ENCODE measurements at places on chromosomes 2 and 18.

- DNase-seq: no peak
These were observed 136.2 kb downstream of the THADA start for GRCh38 chr2:43459446-43460173.

- no peak for DNase-seq
These were observed 62.9 kb upstream of the CDKL4 start for GRCh38 chr2:39306626-39307025.

DNA sequence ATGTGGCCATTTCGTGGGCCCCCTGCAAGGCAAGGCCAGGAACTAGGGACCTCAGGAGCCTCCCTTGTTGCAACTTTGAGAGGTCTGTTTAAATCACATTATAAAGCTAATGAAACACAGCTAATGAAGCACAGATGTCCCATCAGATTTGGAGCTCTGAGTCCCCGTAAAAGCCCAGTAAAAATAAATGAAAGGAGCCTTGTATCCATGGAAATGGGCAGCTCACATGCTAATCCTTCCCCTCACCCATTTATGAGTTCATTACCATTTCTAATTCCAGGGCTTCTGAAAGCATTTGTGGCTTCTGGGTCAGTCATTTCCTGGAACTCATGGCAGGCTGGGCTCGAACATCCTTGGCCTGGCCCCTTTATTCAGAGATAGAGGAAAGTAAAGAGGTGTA, 274.8 kb downstream of the SS18 start:
- DNase-seq: no peak

GRCh38 chr2:212943351-212943750, 208.1 kb downstream of the IKZF2 start:
- no peak for DNase-seq

DNA sequence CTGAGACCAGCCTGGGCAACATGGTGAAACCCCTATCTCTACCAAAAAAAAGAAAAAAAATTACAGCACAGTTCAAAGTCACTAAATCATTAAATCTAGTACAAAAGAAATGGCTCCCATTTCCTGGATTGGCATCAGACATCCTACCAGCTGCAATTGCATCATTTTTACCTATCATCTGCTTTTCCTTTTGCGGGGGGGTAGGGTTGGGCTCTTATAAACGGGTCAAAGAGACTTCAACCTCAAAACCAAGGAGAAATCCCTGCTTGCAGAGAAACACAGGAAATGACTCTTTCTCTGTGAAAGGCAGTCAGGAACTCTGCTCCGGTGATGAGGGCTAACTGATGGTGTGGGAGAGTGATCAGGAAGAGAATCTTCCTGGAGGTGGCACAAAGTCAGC, 45.3 kb upstream of the RFX8 start:
- DNase-seq: peak; percentile 63

GRCh38 chr2:29528891-29529520, 392.4 kb downstream of the ALK start:
- peak; percentile 36 for DNase-seq

- peak; percentile 16 for DNase-seq
These were observed 38.6 kb downstream of the MGAT4A start for GRCh38 chr2:98692090-98693054.

DNA sequence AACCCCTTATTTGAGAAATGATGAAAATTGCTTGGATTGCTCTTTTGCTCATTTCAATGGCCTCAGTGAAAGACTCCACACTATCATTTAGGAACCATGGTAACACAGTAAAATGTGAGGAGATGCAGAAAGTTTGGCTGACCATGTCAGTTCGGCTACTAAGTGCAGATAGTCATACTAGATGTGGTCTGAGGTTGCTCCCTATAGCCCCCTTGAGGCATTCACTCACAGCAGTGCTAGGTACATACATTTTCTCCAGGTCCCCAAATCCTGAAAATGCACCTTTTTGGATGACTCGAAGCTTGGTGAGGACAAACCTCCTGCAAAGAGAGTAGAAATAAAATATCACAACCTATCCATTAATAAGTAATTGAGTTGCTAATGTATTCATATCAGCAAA, 86.3 kb downstream of the FSHR start:
- no peak for DNase-seq

GRCh38 chr18:33596178-33596854, 18.3 kb downstream of the ASXL3 start:
- peak; percentile 75 for DNase-seq

DNA sequence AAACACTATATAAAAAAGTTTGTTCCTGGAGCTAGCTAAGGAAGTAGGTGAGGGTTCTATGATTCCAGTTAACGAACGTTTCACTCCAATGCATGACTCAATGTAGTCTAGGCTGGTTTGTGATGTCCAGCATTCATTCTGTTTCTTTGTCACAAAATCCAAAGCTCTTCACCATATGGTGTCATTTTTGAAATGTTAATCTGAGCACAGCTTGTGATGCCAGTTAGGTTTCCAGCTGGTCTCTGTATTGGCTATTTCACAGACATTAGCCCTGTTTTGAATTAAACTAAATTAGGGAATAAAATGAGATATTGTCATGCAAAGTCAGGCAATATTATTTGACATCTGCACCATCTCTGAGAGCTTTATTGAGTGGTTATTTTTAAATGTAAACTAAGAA, 159.4 kb downstream of the RBM43 start:
- DNase-seq: no peak

DNA sequence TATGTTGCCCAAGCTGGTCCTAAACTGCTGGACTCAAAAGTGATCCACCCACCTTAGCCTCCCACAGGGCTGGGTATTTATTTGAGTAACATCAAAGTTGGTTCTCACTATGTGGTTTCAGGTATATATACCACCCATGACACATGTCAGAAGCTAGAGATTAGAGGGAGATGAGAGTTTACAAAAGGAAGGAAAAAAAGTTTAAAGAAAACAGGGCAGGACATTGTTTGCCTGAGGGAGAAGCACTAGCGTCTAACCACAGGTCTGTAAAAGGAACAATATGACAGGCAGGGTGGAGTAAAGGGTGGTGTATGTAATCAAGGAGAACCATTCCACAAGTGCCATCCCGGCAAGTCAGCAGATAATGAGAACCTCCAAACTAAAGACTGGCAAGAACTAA, 8.5 kb downstream of the CEP76 start:
- DNase-seq: peak; percentile 29

GRCh38 chr2:50126845-50127244, 905.1 kb downstream of the NRXN1 start:
- no peak for DNase-seq

DNA sequence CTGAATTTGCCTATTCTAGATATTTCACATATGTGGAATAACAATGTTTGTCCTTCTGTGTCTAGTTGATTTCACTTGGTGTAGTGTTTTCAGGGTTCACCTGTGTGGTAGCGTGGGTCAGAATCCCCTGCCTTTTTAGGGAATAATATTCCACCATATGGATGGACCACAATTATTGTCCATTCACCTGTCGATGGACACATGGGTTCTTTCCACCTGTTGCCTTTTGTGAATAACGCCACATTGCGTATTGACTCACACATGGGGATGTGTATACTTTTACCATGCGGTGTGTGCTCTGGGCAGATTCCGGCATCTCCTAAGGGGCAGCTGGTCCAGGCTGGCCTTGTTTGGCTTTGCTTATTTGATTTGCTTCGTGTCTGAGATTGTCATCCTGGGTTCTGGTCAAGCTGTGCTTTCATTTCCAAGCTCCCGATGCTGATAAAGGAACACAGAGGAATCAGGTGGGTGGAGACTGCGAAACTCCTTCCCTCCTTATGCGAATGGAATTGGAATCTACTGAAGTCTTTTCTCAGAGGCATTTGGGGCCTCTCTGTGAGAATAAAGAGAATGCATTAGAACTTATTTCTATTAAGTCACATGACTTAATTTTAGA, 18.9 kb upstream of the ALLC start:
- DNase-seq: no peak

- DNase-seq: peak; percentile 14
These were observed 1.8 kb upstream of the DRC1 start for GRCh38 chr2:26399771-26400376.

GRCh38 chr18:79399275-79400081, 3.7 kb downstream of the NFATC1 start:
- DNase-seq: no peak

- DNase-seq: no peak
These were observed 28.6 kb upstream of the SLC35F5 start for GRCh38 chr2:113784823-113785744.

DNA sequence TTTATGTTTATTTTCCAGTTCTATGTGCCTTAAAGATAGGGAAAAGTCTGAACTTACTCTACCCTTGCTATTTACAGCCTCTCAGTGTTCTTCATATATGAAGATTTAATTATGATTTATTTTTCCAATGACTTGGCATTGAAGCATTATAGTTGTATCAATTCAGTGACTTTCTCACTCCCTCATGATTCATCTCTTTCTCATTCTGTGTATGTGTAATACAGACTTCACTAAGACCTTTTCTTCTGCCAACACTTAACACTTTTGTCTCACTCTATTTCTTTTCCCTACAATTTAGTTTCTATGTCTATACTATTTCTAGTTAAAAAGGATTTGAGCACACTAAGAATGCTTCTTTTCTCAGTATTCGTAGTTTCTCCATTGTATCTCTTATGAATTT, 1470.3 kb upstream of the ACVR2A start:
- DNase-seq: no peak

- DNase-seq: no peak
These were observed 35.7 kb downstream of the GCG start for GRCh38 chr2:162116352-162116751.

DNA sequence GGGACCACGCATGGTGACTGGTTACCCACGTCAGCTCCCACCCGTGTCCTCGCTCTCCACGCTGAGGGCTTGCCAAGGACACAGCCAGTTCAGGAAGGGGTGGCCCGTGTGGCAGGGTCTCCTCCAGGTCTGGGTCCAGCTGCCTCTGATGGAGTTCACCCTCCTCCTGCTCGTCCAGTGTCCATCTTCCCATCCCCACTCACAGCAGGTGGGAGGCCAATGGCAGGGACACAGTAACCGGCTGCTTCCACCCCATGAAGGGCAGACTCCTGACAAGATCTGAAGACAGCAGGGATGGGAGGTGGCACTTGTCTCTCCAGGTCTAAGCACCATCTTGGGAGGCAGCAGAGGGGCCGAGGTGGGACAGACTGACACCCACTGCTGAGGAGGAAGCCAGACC, 106.4 kb downstream of the NDUFA10 start:
- no peak for DNase-seq

DNA sequence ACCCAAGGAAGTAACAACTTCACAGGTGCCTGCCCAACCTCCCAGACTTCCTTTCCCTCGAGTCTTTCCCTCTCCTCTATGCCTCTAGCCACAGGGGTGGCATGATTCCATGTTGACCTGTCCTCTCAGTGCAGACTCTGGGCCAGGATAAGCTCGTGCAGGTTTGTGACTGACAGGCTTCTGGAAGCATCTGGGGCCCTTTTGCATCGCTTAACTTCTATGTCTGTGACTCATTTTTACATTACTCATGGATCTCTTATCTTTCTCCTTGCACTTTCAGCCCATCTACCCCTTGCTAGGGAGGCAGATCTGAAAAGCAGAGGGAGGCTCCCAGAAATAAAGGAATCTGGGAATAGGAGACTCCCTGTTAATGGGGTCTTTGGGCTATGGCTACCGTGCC, 98.5 kb upstream of the RIOK3 start:
- peak; percentile 74 for DNase-seq

- no peak for DNase-seq
These were observed 104.7 kb upstream of the STPG4 start for GRCh38 chr2:47259829-47260228.

- no peak for DNase-seq
These were observed 95.3 kb upstream of the RGPD4 start for GRCh38 chr2:107731435-107731834.

DNA sequence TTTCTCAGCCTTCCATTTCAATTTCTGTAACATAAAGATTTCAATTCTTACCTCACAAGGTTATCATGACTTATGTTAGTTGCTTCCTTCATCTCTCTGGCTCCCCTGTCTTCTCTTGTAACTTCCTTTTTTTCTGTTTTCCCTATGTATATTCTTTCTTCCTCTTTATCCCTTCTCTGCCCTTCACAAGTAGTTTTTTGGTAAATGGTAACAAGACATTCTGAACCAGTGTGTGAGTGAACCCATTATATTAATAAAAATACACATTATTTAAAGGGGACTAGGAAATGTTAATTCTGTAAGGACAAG, 8.4 kb downstream of the ACSL3 start:
- DNase-seq: no peak

- DNase-seq: no peak
These were observed 8.7 kb downstream of the ADRA2B start for GRCh38 chr2:96107708-96108065.

- no peak for DNase-seq
These were observed 87.2 kb downstream of the COBLL1 start for GRCh38 chr2:164754157-164755093.
